ENCODE measurements at places on chromosomes 6 and 20. TPM values are rescaled to one million over a fixed set of nuclear protein-coding genes. Genes with fewer than 3 reads are reported as not detected.

DNA sequence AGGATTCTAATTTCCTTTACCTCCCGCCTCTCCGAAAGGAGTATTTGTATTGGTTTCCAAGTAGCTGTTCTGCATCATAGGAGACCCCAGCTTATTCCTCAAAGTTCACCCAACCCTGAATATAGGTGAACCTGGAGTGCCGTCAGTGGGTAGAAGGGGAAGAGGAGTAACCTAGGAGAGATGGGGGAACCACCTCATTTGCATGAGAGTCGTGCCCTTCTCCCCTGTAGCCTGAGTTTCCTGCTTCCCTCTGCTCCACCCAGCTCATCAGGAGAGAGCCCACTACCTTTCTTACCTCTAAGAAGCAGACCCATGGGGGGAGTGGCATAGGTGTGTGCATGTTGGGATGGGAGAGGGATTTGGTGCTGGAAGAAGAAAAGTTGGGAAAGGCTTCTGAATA lies 17.3 kb upstream of the WFDC2 start:
- H3K4me1 ChIP-seq, result no peaks in the 10 kb centered on the region
- H3K4me3 ChIP-seq, result no peak overlapping the region
- H3K27me3 ChIP-seq, result no peaks in the 10 kb centered on the region
- no peaks in the 10 kb centered on the region for H3K36me3 ChIP-seq
- no peak for DNase-seq
- H3K27ac ChIP-seq, result no peak overlapping the region

DNA sequence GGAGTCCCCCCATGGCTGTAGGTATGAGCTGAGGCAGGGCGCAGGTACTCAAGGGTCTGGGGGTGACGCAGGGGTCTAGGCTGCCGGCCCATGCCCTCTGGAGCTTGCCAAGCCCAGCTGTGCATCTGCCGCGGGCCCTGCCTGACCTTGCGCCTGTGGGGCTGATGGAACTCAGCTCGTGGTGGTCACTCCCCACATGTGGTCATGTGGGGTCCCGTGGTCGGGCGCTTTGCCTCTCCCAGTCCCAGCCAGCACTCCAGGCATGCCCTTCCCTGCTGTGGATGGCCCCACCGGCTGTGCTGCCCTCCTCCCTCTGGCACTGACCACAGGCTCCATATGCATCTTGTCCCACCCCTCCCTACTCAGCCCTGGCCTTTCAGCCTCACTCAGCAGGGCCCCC lies 57.3 kb downstream of the RPP40 start:
- H3K36me3 ChIP-seq, result peaks cover 5% of the 10 kb centered on the region
- H3K27ac ChIP-seq, result no peak overlapping the region
- DNase-seq, result no peak
- H3K27me3 ChIP-seq, result no peaks in the 10 kb centered on the region

DNA sequence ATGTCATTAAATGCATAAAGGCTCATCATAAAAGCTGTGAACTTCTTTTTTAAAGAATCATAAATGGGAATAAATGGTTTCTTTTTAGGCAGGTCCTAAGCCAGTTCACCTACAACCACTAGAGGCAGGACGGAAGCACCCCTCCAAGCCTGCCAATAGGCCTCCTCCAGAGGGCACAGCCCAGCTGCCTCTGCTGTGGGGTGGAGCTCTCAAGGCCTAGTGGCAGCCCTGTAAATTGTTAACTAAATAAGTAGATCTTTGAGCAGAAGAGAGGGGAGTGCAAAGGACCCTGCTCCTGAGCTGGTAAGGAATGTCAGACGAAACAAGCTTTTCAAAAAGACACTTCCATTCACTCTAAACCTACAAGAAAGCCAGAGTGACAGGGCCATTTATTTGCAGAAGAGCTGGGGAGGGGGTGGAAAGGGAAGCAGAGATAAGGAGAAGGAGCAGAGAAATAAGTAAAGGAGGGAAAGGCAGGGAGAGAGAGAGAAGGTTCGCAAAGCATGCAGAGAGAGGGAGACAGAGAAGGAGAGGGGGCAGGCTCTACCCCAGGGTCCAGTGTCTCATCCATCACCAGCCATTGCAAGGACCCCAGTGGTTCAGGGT lies 18.0 kb upstream of the MAFB start:
- H3K27me3 ChIP-seq, result no peaks in the 10 kb centered on the region
- no peaks in the 10 kb centered on the region for H3K36me3 ChIP-seq
- no peak overlapping the region for H3K27ac ChIP-seq
- H3K4me1 ChIP-seq, result no peaks in the 10 kb centered on the region
- H3K4me3 ChIP-seq, result no peak overlapping the region

DNA sequence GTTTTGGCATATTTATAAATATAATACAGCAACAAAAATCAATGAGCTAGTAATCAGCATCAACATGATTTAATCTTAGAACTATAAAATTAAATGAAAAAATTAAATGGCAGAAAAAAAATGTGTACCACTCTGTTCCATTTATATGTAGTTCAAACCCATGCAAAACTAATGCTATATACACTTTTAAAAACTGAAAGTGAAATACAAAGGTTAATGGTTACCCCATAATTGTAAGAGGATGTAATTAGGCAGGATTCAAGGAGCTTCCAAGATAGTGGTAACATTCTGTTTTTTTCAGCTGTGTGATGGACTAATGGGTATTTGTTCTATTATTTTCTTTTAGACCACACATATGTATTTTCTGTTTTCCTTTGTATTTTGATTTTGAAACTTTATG lies 492.1 kb downstream of the UTRN start:
- H3K4me1 ChIP-seq, result no peaks in the 10 kb centered on the region
- H3K27ac ChIP-seq, result no peak overlapping the region
- no peak for DNase-seq
- H3K4me3 ChIP-seq, result no peak overlapping the region

DNA sequence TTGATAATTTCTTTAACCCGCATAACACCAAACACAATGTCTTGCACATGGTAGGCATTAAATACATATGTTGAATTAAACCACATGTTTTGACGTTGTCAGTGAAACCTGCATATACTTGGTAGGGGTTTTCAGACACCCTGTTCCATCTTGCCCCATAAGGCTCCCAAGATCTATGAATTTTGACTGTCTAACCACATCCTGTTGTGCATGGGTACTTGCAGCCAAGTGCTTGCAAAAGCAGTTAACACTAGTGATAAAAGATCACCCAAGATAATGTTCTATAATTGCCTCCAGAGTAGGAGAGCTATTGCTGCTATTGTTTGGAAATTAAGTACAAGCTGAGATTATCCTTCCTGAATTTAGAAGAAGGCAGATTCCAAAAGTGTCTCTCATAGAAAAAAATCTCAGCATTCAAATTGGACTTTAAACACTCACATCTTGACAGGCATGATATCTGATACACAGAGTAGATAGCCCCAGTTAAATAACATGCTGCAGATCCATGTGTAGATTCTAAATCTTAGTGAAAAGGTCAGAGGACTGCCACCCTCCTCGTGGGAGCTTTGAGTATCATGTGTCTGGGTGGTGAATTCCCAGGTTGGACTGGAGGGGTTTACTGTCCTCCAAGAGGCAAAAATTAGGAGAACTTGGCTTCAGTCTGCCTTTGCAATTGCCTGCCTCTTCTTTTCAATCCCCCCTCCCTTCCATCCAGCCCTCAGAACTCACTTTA lies 25.8 kb upstream of the CCN6 start:
- H3K4me1 ChIP-seq, result no peaks in the 10 kb centered on the region
- no peak for DNase-seq
- H3K27me3 ChIP-seq, result no peaks in the 10 kb centered on the region
- H3K36me3 ChIP-seq, result no peaks in the 10 kb centered on the region

DNA sequence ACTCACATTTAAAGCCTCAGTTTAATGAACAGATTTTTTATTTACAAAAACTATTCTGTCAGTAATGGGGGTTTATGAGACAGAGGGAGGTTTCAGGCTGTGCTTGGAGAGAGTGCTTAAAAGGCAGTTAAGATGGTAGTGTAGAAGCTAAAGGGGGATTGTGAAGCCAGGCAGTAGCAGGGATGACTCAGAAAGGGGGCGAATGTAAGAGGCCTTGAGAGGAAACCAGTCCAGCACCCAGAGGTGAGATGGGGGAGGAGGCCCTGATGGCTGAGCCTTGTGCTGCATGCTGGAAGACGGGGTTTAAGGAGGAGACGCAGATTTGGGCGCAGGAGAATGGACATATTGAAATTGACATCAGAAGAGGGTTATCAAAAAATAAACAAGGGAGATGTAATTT lies 6.6 kb upstream of the SERPINB9 start:
- no peaks in the 10 kb centered on the region for H3K36me3 ChIP-seq
- no peak overlapping the region for H3K27ac ChIP-seq
- H3K27me3 ChIP-seq, result no peaks in the 10 kb centered on the region
- no peak overlapping the region for H3K4me3 ChIP-seq

GRCh38 chr6:11460837-11461661 lies 76.5 kb upstream of the TMEM170B start:
- H3K27ac ChIP-seq, result no peak overlapping the region
- H3K4me3 ChIP-seq, result no peak overlapping the region
- no peak for DNase-seq
- H3K36me3 ChIP-seq, result no peaks in the 10 kb centered on the region
- H3K4me1 ChIP-seq, result no peaks in the 10 kb centered on the region

- no peaks in the 10 kb centered on the region for H3K4me1 ChIP-seq
- H3K36me3 ChIP-seq, result no peaks in the 10 kb centered on the region
- H3K27ac ChIP-seq, result no peak overlapping the region
Observed at GRCh38 chr20:44660581-44660980, 9.1 kb upstream of the ADA start.

DNA sequence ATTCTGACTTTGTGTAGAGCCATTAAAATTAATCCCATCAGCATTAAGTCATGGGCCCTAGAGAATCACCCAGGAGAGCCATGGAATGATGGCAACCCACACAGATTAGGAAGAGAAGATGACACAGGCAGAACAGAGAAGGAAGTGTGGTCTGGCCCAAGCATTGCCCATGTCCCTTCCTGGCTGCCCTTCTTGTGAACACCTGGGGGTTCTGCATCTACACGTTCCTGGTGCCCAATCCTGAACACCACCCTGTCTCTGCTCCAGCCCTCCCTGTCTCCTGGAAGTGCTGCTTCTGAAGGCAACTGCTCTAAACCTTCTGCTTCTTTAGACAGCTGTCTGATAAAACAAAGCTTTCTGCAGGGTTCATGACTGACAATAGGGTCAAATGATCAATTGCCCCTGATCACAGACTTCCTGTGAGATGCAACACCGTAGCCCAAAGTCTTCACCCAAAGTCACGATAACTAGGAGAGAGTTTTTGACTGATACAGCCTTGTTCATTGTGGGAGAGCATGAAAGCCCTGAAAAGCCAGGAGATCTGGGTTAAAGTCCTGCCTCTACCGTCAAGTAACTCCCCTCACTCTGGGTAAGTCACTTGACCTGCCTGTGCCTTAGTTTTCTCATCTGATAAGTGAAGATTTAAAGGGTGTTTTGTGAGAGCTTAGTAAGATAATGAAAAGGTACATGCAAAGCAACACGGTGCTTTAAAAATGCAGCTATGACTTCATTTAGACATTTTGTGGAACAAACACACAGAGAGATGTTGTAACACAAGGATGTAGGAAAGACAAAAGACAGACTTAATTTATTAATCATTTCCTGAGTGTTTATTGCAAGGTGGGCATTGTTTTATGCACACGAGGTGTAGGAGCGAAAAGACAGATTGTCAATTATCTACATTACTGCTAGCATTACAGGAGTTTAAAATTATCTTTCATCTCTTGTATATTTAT lies 291.2 kb upstream of the STXBP5 start:
- no peaks in the 10 kb centered on the region for H3K4me1 ChIP-seq
- no peak overlapping the region for H3K27ac ChIP-seq
- no peak overlapping the region for H3K4me3 ChIP-seq
- no peaks in the 10 kb centered on the region for H3K27me3 ChIP-seq

GRCh38 chr20:32485770-32486478 lies 99.2 kb downstream of the NOL4L start:
- H3K36me3 ChIP-seq, result no peaks in the 10 kb centered on the region
- H3K27ac ChIP-seq, result no peak overlapping the region
- no peak overlapping the region for H3K4me3 ChIP-seq
- peak; percentile 45 for DNase-seq
- H3K27me3 ChIP-seq, result no peaks in the 10 kb centered on the region
- no peaks in the 10 kb centered on the region for H3K4me1 ChIP-seq

DNA sequence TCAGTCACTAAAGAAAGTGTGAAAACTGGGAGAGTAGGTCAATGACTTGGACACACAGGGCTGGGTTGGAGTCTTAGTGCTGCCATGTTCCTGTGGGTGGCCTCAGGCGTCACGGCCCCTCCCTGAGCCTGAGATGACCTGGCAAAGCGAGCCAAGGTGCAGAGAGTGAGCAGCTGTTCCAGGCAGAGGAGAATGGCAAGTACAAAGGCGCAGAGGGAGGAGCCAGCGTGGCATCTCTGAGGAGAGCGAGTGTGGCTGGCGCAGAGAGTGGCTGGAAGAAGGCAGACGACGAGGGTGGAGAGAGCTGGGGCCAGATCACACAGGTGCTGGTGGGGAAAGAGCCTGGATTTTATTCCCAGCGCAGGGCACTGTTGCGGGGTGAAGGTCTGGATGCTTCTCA lies 20.6 kb upstream of the CHMP4B start:
- H3K27ac ChIP-seq, result no peak overlapping the region
- no peak for DNase-seq
- H3K4me1 ChIP-seq, result no peaks in the 10 kb centered on the region
- H3K27me3 ChIP-seq, result no peaks in the 10 kb centered on the region

DNA sequence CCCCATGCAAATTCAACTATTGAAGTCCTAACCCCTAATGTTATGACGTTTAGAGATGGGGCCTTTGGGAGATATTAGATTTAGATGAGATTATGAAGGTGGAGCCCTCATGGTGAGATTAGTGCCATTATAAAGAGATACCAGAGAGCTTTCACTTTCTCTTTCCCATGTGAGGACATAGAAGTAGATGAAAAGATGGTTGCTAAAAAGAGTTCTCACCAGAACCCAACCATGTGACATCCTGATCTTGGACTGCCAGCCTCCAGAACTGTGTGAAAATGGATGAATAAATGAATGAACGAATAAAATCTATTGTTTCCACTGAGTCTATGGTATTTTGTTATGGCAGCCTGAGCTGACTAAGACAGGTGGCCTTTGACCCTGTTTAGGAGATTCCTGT lies 50.6 kb upstream of the FBXO30 start:
- H3K4me3 ChIP-seq, result no peak overlapping the region
- no peaks in the 10 kb centered on the region for H3K4me1 ChIP-seq
- DNase-seq, result no peak
- H3K36me3 ChIP-seq, result no peaks in the 10 kb centered on the region

GRCh38 chr20:13841206-13841605 lies 56.4 kb downstream of the NDUFAF5 start:
- no peak overlapping the region for H3K27ac ChIP-seq
- no peaks in the 10 kb centered on the region for H3K27me3 ChIP-seq
- no peak overlapping the region for H3K4me3 ChIP-seq
- no peaks in the 10 kb centered on the region for H3K4me1 ChIP-seq

SGK1 gene
- 122 TPM for total RNA-seq

TTK gene
- 0.84 TPM for total RNA-seq

SLC17A1 gene
- not detected for total RNA-seq
